ENCODE measurements at places on chromosomes 6 and 20.
A peak's percentile ranks its signal among the peaks of the same experiment; 100 is the strongest.

DNA sequence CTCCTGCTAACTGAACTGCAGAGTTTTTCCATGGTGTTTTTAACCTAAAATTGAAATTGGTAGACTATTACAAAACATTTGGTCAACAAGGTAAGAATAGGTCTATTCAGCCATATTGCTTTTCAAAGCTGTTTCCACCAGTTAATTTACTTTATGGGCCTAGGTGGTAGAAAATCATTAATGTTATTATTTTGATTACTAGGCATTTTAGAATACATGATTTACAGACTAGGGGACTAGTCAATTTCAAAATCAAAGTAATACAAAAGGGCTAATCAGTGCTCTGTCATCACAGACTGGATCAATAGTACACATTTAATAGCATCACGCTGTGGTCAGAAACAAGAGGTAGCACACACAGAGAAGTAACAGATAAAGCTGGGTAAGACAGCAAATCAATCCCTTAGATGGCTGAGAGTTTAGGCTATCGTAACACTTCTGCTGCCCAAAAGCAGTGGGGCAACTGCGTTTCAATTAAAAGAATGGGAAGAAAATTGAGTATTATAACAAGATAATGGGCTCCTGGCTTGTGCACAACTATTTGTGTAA lies 114.4 kb downstream of the NRSN1 start:
- no peak for DNase-seq

DNA sequence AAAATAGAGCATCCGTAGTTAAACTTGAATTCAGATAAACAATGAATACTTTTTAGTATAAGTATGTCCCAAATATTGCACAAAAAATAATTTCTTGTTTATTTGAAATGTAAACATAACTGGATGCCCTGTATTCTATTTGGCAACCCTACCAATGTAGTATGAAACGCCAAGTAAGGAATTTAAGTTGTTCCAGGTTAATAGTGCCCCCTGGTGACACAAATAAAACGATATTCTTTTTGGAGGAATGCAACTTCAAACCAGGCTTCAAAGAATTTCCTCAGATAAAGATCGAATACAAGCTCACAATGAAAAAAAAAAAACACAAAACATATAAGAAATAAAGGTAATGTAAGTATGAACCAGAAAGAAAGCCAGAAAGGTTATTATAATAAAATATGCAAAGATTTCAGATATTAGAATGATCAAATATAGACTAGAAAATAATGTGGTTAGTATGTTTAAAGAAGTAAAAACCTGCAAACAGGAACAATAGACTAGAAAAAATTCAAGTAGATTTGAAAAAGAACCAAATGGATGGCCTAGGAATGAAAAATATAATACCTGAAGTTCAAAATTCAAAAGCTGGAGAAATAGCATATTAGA lies 18.4 kb upstream of the AKAP7 start:
- DNase-seq = no peak

DNA sequence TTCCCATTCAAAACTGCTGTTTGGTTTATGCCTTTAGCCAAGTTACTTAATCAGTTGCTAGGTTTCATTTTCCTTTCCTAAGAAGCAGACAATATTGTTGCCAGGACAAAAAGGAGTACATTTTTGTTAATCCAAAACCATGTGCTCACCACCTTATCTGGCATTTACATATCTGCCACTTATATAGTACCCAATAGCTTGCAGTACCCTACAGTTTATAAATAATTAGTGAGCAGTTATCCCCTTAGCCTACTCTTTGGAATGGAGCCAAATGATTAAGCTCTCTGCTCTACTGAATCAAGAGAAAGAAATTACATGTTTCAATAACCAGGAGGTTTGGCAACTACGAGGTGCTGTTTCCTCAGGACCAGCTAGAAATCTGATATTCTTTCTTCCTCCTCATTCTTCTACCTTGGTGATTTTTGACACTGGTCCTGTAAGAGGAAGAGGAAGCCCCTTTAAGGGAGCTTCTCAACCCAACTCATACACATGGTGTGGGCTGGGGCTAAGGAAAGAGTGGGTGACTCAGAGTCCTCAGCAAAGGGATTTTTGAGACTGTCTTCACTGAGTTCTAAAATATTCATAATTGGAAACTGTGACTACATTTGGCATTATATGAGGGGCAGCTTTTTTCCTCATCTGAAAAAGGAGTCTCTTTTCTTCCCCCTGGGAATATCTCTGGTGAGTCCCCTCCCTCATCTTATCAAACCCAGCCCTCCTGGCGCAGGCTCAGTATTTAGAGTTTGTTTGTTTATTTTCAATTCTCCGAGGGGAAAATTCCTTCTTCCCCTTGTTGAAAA lies 1.5 kb downstream of the ZNFX1 start:
- DNase-seq = no peak

DNA sequence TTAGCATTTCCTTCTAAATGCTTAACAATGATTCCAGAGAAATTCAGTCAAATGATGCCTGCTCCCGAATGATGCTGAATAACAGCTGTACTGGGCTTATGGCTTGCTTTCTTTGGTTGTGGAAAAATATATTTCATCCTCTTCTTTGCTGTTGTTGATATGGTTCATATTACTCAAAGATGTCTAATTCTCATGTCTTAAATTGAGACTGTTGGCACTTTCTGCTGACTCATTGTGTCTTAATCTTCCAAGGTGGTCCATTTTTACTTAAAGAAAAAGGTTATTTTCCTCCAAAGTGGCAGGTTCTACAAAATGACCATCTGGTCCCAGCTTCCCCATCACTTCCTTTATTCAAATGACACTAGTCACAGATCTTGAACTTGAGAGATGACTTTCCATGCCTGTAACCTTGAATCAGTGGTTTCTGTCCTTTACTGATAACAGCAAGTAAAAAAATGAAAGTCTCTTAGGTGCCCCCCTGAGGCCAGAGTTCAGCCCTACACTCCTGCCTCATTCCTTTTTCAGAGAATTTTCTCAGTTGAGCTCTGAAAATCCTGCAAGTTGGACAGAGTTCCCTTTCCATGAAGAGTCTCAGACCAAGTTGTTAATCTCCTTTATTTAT lies 6.9 kb downstream of the SNAP25 start:
- DNase-seq = peak; percentile 10

GRCh38 chr6:136306466-136306865 lies 16.8 kb upstream of the BCLAF1 start:
- no peak for DNase-seq

- DNase-seq = no peak
These were observed 2.1 kb downstream of the NQO2 start for GRCh38 chr6:3001773-3002293.
